ENCODE measurements at places on chromosomes 1 and 21.

DNA sequence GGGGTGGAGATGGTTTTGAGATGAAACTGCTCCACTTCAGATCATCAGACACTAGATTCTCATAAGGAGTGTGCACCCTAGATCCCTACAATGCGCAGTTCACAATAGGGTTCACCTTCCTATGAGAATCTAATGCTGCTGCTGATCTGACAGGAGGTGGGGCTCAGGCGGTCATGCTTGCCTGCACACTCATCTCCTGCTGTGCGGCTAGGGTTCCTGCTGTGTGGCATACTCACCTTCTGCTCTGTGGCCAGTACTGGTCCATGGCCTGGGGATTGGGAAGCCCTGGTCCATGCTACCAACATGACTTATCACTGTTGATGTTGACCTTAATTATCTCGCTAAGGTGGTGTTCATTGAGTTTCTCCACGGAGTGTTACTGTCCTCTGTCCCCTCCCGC lies 144.5 kb downstream of the NAV1 start:
- no peak for DNase-seq

- no peak for DNase-seq
These were observed 25.4 kb downstream of the DMAP1 start for GRCh38 chr1:44238660-44239059.

GRCh38 chr1:197269053-197269452 lies 1.0 kb downstream of the CRB1 start:
- no peak for DNase-seq

DNA sequence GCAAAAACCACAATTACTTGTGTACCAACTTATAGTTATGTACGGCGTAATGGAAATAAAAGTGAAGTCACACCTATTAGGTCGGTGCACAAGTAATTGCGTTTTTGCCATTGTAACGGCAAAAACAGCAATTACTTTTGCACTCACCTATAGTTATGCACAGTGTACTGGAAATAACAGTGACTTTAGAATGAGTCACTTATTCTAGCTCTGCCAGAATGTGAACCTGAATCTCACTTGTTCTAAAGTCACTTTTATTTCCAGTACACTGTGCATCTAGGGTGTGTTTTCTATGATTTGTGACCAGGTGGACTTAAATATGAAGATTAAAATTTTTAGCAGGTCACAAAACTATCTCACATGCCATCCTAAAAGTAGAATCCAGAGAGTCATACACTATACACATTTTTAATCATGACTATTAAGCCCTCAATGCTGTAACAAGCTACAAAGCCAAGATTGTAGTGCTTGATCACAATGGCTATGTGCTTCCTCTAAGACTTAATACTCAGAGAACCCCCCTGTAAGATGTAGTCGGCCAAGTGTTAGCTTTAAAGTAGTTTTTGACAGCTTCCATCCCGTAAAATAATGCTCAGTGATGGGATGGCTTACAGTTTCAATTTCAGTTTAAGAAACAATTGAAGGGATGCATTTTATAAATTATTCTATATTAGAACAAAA lies 218.8 kb downstream of the NEGR1 start:
- DNase-seq: no peak

All from NB4 (cell line).